ENCODE measurements at places on chromosomes 11 and 22. TPM values are rescaled to one million over a fixed set of nuclear protein-coding genes. Genes with fewer than 3 reads are reported as not detected.

DNA sequence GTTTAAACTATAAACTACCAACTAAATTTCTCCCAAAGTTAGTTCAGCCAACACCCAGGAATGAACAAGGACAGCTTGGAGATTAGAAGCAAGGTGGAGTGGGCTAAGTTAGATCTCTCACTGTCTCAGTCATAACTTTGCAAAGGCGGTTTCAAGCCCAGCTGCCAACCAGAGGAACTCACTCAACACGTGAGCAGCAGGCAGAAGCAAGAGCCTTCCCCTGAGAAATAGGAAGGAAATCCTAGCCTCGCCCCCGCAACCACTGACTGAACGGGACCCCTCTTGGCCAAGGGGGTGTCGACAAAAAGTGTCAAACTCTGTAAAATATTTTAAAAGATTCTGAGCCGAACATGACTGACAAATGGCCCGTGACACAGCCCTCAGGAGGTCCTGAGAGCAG, 4.4 kb upstream of the KRTAP5-9 start:
- H3K36me3 ChIP-seq: no peaks in the 10 kb centered on the region
- H3K4me1 ChIP-seq: no peaks in the 10 kb centered on the region
- no peak overlapping the region for H3K27ac ChIP-seq
- DNase-seq: no peak
- peaks cover 12% of the 10 kb centered on the region for H3K27me3 ChIP-seq

GRCh38 chr11:87351676-87352075, 313.9 kb downstream of the TMEM135 start:
- DNase-seq: no peak
- H3K27me3 ChIP-seq: no peaks in the 10 kb centered on the region
- no peaks in the 10 kb centered on the region for H3K36me3 ChIP-seq
- H3K4me1 ChIP-seq: 0 out of 2 replicates have a peak, but pooled peaks cover 2% of the 10 kb centered on the region
- no peak overlapping the region for H3K4me3 ChIP-seq

DNA sequence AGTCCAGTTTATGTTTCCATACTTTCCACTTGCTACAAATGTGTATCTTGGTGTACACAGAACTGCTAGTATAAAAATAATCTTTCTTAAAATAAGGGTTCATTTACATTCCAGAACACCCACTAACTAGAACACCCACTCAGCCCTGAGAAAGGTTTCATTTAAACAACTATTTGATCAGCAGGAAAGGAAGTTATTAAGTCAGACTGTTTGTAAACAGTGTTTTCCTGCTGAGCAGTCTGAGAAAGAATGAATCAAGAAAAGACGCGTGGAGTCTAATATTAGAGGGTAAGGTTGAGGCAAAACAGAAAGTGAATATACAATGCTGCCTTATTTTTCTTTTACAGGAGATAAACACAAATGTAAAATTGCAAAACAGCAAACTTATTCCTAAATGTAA, 32.7 kb downstream of the NARS2 start:
- H3K36me3 ChIP-seq: peaks cover 3% of the 10 kb centered on the region
- H3K4me1 ChIP-seq: peaks cover 5% of the 10 kb centered on the region
- H3K27ac ChIP-seq: no peak overlapping the region
- H3K27me3 ChIP-seq: no peaks in the 10 kb centered on the region
- H3K4me3 ChIP-seq: no peak overlapping the region

- no peak for DNase-seq
- H3K4me1 ChIP-seq: no peaks in the 10 kb centered on the region
- H3K27me3 ChIP-seq: peaks cover 22% of the 10 kb centered on the region
- H3K27ac ChIP-seq: no peak overlapping the region
- H3K4me3 ChIP-seq: no peak overlapping the region
Measured at GRCh38 chr11:69204941-69205742, 49.4 kb downstream of the SMIM38 start.

DNA sequence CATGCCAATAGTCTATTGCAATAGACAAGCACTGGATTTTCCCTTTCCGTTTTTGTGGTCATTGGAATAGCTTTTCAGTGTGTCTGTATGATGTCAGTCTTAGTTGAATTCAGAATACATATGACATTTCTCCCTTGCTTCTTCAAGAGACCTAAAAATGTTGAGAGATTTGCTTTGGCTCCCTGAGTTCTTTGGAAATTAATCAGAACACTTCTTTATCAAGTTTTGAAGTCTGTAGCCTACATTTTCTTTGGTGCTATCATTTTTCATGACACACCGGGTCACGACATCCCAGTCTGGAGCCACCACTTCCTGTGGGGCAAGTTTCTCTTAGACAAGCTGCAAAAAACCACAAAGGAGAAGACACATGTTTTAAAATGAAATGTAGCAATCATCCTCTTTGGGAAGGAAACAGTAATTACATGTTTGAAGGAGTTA, 847.1 kb downstream of the OPCML start:
- H3K4me1 ChIP-seq: no peaks in the 10 kb centered on the region
- H3K36me3 ChIP-seq: no peaks in the 10 kb centered on the region
- H3K27me3 ChIP-seq: no peaks in the 10 kb centered on the region
- peak; percentile 62 for DNase-seq
- no peak overlapping the region for H3K4me3 ChIP-seq
- H3K27ac ChIP-seq: no peak overlapping the region

- peaks cover 35% of the 10 kb centered on the region for H3K36me3 ChIP-seq
- H3K27me3 ChIP-seq: no peaks in the 10 kb centered on the region
- peaks cover 39% of the 10 kb centered on the region for H3K4me1 ChIP-seq
- H3K27ac ChIP-seq: no peak overlapping the region
- no peak for DNase-seq
Measured at GRCh38 chr11:10653261-10653660, 40.3 kb downstream of the IRAG1 start.

DNA sequence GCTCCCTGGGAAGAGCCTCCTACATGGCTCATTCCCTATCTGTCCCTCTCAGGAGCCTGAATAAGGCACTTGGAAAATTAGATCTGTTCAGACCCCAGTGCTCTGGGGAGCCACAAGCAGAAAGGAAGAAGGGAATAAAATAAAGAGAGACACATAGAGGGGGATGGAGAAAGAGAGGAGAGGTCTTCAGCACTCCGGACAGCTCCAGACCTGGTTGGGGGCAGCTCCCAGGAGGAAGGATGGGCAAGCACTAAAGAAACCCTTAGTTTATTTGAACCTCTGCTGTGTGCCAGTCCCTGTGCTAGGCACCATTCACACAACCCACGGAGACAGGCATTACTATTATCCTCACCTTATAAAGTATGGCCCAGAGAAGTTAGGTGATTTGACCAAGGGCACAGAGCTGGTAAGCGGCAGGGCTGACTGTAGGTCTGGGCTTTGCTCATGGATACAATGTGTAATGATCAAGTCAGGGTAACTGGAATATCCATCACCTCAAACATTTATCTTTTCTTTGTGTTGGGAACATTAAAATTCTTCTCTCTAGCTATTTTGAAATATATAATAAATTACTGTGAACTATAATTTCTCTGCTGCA, 53.7 kb upstream of the LRRC32 start:
- no peaks in the 10 kb centered on the region for H3K4me1 ChIP-seq
- DNase-seq: no peak
- H3K4me3 ChIP-seq: no peak overlapping the region
- H3K36me3 ChIP-seq: no peaks in the 10 kb centered on the region

DNA sequence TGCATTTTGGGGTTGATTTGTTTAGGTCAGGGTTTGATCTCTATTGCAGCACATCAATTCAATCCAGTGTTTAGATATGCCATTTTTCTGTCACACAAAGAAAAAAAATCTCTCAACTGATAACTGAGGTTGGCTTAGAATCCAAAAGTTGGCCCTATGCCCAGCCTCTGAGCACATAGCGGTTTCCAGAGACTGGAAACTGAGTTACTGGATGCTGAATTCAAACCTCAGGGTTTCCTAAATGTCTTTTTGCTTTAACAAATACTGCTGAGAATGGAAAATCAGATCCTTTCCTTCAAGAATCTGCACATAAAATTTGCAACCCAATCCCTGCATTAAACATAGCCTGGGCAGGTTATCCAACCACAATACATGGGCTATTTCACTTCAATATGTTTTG, 4.0 kb downstream of the P4HA3 start:
- H3K27ac ChIP-seq: no peak overlapping the region
- H3K4me1 ChIP-seq: peaks cover 13% of the 10 kb centered on the region
- H3K36me3 ChIP-seq: no peaks in the 10 kb centered on the region
- H3K4me3 ChIP-seq: no peak overlapping the region

DNA sequence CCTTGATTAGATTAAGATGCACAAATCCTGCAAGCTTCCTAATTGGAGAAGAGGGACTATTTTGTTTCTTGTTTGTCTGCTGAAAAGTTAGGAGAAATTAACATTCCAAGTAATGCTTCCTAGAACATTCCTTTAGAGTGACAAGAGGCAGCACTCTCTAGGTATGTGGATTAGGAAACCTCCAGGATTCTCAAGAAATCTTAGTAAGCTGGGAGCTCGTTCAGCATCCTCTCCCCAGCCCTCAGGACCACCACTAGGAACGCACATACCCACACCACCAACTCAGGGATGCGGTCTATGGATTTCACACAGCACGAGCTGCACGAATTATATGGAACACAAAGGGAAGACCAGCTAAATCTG, 52.9 kb downstream of the NCAPD3 start:
- peaks cover 4% of the 10 kb centered on the region for H3K4me1 ChIP-seq
- peaks cover 21% of the 10 kb centered on the region for H3K36me3 ChIP-seq
- DNase-seq: peak; percentile 47

- H3K4me3 ChIP-seq: no peak overlapping the region
- no peaks in the 10 kb centered on the region for H3K36me3 ChIP-seq
- no peaks in the 10 kb centered on the region for H3K4me1 ChIP-seq
- no peak for DNase-seq
- H3K27me3 ChIP-seq: no peaks in the 10 kb centered on the region
Measured at GRCh38 chr11:80182901-80183300, 742.1 kb upstream of the TENM4 start.

- H3K27me3 ChIP-seq: no peaks in the 10 kb centered on the region
Measured at GRCh38 chr11:127223026-127223425, 222.5 kb upstream of the KIRREL3 start.

DNA sequence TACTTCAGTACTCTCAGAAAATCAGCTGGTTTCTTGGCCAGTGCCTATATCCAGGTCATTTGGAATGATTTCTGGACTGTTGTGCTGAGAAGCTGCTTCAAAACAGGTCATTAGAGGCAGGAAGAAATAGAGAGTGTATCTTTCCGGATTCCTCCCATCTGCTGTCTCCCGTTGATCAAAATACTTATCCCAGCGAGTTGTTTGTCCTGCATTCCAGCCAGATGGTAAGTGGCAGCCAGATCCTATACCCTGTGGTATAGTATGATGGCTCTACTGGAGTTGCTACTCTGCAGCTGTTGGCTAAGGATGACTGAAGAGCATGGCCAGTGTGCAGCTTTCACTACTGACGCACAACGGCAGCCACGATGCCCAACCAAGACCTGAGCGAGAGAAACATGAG, 560.9 kb upstream of the ANO5 start:
- H3K4me1 ChIP-seq: no peaks in the 10 kb centered on the region
- no peaks in the 10 kb centered on the region for H3K36me3 ChIP-seq
- DNase-seq: no peak
- H3K4me3 ChIP-seq: no peak overlapping the region
- no peak overlapping the region for H3K27ac ChIP-seq

GRCh38 chr11:100833276-100833675, 146.2 kb downstream of the ARHGAP42 start:
- H3K27me3 ChIP-seq: no peaks in the 10 kb centered on the region
- no peak for DNase-seq
- H3K36me3 ChIP-seq: no peaks in the 10 kb centered on the region
- H3K4me1 ChIP-seq: peaks cover 9% of the 10 kb centered on the region
- H3K27ac ChIP-seq: no peak overlapping the region

DNA sequence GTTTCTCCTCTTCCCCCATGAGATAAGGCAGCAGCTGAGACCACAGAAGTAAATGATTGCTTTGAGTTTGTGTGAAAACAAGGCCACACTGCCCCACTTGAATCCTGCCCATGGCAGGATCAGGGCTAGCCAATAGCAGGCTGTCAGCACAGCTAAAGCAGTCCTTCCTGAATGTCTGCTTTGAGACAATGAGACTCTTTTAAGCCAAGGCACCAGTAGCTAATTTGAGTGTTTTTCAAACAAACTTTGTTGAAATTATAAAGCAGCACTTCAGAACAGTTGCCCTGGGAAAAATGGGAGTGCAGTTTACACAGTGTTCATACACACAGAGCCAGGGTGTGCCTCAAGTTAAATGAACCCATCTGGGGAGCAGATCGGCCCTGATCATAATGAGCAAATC, 103.5 kb upstream of the OR5AK2 start:
- no peaks in the 10 kb centered on the region for H3K36me3 ChIP-seq
- H3K4me1 ChIP-seq: no peaks in the 10 kb centered on the region

DNA sequence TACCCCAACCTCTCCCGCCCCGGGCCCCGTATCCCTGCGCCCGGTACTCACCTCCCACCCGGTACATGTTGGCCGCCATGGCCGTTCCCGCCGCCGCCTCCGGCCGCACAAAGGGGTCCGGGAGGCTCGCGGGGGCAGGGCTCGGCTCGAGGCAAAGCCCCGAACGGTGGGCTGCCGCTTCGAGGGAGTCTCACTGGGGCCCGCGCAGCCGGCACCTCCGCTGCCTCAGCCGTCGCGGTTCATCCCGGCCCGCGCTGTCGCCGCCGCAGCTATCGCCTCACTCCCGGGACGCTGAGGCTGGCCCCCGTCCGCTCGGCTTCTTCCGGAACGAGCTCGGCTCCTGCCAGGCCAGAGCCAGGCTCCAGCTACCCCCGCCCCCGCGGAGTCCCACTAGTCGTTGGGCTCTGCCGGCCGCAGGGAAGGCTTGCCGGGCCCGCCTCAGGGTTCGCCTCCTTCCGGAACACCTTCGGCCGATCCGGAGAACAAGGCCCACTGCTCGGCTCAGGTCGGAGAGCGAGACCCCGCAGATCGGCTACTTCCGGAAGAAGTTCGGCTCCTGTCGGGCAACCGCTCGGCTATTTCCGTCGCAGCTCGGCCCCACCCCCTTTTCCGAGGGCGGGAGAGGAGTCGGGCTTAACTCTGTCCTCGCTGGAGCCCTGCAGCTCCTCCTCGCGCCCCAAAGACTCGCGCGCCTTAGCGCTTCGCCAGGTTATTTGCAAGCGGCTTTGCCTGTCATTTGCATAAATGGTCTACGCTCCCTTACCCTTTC, at the start of gene MTA2:
Gene MTA2, minus strand, starts transcription at position 494 of the 769 bp plus-strand sequence. Its CDS starts 415 bp downstream, at position 79.
- peaks cover 33% of the 10 kb centered on the region for H3K36me3 ChIP-seq
- DNase-seq: peak; percentile 97
- no peaks in the 10 kb centered on the region for H3K27me3 ChIP-seq

DNA sequence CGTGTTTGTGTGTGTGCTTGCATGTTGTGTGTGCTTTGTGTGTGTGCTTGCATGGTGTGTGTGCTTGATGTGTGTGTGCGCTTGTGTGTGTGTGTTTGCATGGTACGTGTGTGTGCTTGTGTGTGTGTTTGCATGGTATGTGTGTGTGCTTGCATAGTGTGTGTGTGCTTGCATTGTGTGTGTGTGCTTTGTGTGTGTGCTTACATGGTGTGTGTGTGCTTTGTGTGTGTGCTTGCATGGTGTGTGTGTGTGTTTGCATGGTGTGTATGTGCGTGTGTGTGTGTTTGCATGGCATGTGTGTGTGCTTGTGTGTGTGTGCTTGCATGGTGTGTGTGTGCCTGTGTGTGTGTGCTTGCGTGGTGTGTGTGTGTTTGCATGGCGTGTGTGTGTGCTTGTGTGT, 10.0 kb upstream of the MUC5AC start:
- H3K27me3 ChIP-seq: no peaks in the 10 kb centered on the region
- H3K27ac ChIP-seq: no peak overlapping the region
- H3K36me3 ChIP-seq: no peaks in the 10 kb centered on the region
- peaks cover 24% of the 10 kb centered on the region for H3K4me1 ChIP-seq

- H3K27me3 ChIP-seq: no peaks in the 10 kb centered on the region
- DNase-seq: peak; percentile 59
- peak overlapping the region; percentile 27 for H3K27ac ChIP-seq
- peaks cover 53% of the 10 kb centered on the region for H3K36me3 ChIP-seq
- no peak overlapping the region for H3K4me3 ChIP-seq
- peaks cover 40% of the 10 kb centered on the region for H3K4me1 ChIP-seq
Measured at GRCh38 chr22:36379593-36380361, 8.0 kb downstream of the MYH9 start.

The KBTBD3 gene
- total RNA-seq: 2.2 TPM

The MUC2 gene
- total RNA-seq: not detected

The ALKBH3 gene
- 68.6 TPM for total RNA-seq

The PDE2A gene
- not detected for total RNA-seq

The RAB36 gene
- 2.5 TPM for total RNA-seq
